ENCODE measurements at places on chromosomes 7 and 10.

DNA sequence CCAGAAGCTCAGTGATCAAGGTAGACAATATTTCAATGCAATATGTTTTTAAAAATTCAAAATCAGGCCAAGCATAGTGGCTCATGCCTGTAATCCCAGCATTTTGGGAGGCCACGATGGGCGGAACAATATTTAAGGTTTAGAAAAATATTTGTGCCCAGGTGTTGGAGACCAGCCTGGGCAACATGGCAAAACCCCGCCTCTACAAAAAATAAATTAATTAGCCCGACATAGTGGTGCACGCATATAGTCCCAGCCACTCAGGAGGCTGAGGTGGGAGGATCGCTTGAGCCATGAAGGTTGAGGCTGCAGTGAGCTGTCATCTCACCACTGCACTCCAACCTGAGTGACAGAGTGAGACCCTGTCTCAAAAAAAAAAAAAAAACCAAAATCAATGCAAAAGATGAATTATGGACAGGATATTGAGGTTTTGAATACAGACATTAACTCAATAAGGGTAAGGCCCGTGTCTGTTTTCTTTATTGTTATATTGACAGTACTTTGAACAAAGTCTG lies 913 bp upstream of the IFIT5 start:
- DNase-seq, result no peak

- no peak for DNase-seq
These were observed 1000.9 kb downstream of the LRMDA start for GRCh38 chr10:76432016-76433012.

GRCh38 chr7:48708635-48709034 lies 215.7 kb upstream of the CDC14C start:
- no peak for DNase-seq

- no peak for DNase-seq
These were observed 103.5 kb downstream of the GPR26 start for GRCh38 chr10:123769647-123770046.

GRCh38 chr10:72058989-72059842 lies 29.1 kb downstream of the SPOCK2 start:
- DNase-seq, result no peak

GRCh38 chr7:17234398-17235031 lies 63.9 kb upstream of the AHR start:
- no peak for DNase-seq

GRCh38 chr7:16918288-16918895 lies 36.6 kb upstream of the AGR3 start:
- DNase-seq, result no peak

DNA sequence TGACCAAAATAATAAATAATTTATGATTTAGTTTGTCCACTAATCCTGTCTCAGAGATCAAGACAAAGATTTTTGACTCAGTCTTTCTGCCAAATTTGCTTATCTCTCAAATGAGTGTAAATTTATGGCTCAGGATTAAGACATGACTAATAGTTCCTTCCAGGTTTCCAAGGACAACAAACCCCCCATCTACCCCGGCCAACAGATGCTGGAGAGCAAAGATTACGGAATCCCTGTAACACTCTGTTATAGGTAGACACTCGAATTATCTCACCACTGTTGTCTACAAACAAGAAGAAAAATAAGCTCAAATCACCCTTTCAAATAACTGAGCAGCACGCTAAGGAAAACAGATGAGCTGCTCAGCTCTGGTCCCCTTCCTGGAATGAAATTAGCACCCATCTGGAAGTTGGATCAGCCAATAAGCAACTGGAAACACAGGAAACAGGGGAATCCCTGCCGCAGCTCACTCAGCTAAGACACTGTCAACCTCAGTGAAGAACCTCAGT lies 56.8 kb upstream of the SVIL start:
- no peak for DNase-seq

GRCh38 chr7:27723085-27723484 lies 16.9 kb upstream of the TAX1BP1 start:
- DNase-seq, result no peak

DNA sequence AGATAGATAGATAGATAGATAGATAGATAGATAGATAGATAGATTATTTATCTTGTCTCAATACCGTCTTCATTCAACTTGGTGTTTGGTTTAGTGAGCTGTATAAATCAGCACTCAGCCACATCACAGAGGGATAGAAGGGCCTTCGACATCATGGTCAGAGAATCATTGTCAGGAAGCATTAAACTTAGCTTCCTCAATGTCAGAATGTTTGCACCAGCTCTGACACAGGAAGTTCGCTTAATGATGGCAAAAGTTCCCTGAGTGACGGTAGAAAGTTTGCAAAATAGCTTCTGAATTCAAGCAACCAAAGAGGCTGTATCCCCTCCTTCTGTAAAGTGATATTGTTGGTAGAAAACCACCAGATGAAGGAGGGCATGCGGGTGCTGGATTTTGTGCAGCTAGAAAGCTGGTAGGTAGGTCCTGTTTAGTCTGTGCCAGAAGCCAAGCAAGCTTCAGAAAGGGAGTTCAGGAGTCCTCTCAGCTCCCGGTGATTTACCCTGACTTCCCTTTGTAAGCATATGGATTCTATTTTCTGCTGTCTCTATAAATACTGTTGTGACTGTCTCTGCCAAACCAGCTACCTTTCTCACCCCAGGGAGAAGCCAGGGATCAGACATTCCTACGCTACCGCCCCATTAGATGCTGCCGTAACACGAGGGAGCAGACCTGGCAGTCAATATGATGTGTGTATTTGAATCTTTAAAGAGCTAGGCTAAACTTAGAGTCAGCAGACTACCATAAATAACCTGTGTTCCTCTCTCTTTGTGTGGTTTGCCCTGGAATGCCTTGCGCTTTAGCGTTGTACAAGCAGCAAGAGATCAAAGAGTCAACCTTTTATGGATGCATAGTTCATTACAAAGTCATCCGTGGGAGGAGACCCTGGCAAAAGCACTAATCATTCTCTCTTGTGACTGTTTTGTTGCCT lies 200.5 kb upstream of the KIAA1217 start:
- no peak for DNase-seq

DNA sequence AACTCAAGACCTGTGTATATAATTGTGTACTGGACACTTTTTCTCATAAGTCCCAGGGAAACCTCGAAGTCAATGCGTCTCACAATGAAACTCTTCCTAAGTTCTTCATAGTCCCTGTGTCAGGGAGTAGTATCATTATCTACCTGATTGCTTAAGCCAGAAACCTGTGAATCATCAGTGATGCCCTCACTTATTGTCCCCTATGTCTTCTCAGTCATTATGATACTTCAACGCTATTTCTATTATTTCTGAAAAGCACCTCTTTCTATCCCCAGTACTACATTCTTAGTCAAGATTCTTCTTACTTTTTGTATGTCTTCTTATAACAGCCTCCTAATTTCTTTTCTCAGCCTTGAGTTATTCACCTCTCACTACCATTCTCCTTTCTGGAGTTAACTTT lies 94.3 kb downstream of the OTUD1 start:
- no peak for DNase-seq

GRCh38 chr7:74174606-74175082 lies 488 bp downstream of the EIF4H start:
- peak; percentile 59 for DNase-seq

DNA sequence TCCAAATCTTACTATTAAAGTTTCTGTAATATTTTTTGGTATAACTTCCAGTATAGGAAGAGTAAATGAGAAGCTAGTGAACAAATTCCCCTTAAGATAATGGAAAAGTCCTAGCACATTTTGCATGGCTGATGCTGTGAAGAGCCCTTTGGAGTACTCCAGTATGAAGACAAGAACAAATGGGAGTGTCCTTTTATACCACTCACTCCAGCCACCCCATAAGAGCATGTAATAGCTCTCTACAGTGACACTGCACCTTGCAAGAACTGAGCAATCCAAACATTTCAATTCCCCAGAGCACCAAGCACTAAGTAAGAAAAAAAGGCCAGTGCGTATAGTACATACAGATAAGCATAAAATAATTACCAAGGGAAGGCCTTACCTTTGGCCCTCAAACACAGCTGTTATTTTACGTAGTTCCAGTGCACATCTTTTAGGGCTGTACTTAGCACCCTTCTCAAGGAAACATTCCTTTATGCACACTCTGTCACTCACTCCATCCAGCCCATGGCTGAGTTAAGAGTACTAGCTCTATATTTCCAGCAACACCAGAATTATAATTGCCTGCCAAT lies 135.4 kb downstream of the ST7 start:
- no peak for DNase-seq

GRCh38 chr7:113320419-113320818 lies 202.1 kb upstream of the SMIM30 start:
- no peak for DNase-seq

- DNase-seq, result no peak
These were observed 37.1 kb downstream of the CAV1 start for GRCh38 chr7:116561697-116562483.

DNA sequence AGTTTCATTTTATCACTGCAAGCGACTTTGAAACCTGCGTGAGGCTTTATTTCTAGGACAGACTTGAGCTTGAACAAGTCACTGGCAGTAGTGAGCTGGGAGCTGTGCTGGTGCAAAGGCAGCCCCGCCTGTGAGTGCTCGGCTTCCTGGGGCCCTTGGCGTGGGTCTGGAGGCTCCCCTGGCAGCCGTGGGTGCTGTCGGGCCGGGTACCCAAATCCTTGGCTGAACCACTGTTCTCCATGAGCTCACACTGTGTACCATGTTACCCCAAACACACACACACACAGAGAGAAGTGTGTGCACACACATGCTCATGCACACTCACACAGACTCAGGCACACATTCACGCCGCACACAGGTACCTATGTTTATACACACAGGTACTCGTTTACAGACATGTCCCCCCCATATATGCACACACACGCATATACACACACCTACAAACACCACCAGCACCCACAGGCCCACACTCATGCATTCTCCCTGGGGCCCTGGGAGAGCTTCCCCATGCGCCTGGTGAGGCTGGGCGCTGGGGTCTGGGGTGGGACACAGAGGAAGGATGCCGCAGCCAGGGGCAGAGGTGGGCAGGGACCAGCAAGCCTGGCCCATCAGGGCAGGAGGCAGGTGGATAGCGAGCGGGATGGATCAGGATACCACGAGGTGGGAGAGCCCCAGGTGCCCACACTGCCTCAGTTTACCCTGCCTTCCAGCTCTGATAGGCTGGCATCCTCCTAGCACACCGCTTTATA lies 158.8 kb downstream of the ADARB2 start:
- peak; percentile 39 for DNase-seq

DNA sequence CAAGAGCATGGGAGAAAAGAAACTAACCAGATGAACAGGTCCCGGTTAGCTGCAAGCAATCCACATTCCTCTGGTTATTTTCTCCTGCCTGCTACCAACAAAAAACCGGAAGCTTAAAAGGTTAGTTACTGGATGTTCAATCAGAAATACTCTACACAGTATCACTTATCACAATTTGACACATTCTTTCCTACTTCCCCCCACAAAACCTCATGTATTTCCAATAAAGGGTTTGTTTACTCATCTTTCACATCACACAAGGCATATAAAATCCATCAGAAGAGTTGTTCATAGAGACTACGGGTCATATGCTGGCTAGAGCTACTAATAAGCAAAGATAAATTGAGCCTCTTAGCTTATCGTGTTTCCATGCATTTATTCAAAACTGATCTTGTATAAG lies 4.8 kb downstream of the SLC25A28 start:
- DNase-seq, result no peak

GRCh38 chr7:76267107-76267893 lies 35.2 kb upstream of the HSPB1 start:
- DNase-seq, result no peak

DNA sequence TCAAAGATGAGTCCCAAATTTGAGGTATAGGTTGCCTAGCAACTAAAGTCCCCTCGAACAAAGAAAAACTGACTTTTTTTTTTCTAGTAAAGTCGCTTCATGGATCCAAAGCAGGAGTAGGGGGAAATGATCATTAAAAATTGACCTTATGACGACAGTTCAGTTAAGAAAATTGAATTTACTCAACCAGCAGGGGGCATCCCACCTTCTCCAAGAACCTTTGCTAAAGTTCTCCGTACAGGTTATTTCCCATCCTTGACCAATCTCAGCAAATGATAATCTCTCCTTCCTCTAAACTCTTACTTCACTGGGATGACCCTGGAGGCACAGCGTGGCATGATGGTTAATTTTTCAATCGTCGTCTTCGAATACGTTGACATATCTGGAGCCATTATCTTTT lies 228.3 kb downstream of the CALN1 start:
- DNase-seq, result no peak

GRCh38 chr10:129971381-129972144 lies 7.5 kb upstream of the EBF3 start:
- DNase-seq, result no peak

- DNase-seq, result no peak
These were observed 43.1 kb downstream of the FEZF1 start for GRCh38 chr7:122261442-122261841.

DNA sequence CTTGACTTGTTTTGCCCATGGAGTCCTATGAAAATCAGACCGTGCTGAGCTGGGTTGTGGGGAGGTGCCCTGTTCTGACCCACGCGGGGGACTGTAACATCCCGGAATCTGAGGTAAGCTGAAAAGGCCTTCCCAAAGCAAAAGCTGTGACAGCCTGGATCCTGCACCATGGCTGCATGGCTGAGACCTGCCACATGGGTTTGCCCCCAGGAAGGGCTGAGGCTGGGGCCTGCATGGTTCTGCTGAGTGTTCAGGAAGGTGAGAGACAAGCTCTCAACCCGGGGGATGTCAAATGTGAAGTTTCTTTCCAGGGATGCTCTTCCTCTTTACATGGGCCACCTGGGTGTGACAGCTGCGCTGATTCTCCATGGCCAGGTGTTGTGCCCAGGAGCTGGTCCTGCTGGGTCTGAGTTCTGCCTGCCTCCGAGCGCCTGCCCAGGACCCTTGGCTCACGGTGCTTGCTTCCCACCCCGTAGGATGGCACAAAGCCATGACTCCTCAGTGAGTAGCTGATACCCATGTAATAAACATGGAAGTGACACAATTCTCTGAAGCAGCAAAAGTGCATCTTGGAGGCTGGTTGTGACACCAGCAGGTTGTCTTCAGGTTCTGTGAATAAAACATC lies 58.3 kb downstream of the VIPR2 start:
- peak; percentile 21 for DNase-seq

- no peak for DNase-seq
These were observed 151.8 kb upstream of the CELF2 start for GRCh38 chr10:10865913-10866312.
